ENCODE measurements at places on chromosomes 11 and 22. TPM values are rescaled to one million over a fixed set of nuclear protein-coding genes. Genes with fewer than 3 reads are reported as not detected.

MPPED1 gene
- polyA plus RNA-seq = 0.25 TPM

ANGPTL5 gene
- polyA plus RNA-seq = 0.09 TPM

BIRC3 gene
- 4.8 TPM for polyA plus RNA-seq

DNA sequence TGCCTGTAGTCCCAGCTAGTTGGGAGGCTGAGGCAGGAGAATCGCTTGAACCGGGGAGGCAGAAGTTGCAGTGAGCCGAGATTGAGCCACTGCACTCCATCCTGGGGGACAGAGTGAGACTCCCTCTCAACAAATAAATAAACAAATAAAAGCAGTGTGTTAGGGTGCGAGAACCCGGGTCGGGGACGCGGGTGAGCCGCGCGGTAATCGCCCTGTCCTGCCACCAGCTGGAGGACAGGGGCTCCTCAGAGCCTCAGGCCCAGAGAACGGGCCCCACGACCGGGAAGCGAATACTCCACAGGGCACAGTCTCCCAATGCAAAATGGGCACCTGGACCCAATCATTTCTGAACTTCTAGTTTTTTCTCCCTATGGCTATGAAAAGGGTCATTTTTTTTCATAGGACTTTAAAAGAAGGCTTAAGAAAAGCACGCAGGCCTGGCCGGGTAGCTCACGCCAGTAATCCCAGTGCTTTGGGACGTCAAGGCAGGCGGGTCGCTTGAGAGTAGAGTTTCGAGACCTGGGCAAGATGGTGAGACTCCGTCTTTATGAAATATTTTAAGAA, 744 bp upstream of the MCM5 start:
- no peak for DNase-seq

RIMBP3B gene
- polyA plus RNA-seq = not detected

DNA sequence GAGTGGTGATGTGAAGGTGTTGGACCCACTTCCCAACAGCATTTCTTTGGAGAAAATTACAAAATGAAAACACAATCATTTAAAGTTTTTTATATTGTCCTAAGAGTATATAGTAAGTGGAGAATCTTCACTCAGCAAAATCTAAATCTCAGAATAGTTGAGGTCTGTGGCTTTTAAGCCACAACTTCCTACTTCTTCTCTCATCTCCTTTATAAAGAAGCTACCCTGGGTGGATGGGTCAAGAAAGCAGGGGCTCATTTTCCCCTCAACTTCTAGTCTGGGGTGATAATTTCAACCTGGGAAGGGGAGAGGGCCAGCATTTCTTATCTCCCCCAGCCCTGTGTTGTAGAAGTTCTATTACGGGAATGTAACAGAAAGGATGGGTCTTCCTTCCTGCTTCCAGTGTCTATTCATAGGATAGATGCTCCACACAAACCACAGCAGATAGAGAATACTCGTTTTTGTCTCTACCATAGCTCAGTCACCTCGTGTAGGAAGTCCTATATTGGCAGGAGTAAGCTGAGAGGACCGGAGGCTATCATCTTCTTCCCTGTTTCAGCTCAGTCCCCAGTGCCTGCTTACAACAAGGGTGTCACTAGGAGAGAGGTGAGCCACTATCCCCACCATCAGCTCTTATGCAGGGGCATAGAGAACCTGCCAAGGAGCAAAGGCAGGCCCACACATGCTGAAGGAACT, 341.5 kb downstream of the CASP12 start:
- DNase-seq = no peak

TBX10 gene
- not detected for polyA plus RNA-seq

CARD18 gene
- polyA plus RNA-seq = not detected

VPREB1 gene
- polyA plus RNA-seq = not detected

DNA sequence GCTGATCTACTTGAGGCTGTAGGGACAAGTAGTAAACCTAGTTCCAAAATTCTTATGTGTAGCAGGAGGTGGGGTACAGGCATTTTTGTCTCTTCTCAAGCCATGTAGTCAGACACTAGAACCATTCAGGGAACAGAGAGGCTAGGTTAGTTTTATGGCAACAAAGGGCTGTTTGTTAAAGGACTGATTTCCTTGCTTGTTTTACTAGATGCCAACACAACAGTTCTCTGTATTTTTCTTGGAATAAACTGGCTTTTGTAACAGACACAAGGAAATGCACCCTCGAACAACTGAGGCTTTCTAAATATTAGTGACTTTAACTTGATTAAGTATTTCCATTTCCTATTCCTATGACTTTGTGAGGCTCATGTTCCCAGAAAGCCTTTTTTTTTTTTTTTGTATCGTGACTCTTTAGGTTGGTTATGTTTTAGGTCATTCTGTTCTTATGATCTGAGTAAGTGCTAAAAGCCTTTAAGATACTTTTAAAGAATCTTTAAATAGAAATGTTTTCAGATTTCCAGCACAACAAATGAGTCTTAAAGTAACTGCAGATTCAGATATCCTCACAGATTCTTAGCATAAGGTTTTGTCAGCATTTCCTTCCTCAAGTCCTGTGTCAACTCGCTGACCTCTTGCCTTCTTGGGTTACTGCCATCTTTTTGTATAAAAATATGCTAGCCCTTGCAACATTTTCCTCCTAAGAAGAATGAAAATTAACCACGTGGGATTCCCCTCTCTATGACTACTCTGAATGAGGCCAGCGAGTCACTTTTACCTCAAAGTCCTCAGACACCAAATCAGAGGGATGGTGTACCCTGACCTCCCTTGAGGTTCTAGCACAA, 92.5 kb downstream of the CCDC83 start:
- peak; percentile 53 for DNase-seq

GRCh38 chr11:102716527-102716926, 8.2 kb downstream of the MMP8 start:
- DNase-seq = no peak

UPK2 gene
- polyA plus RNA-seq = 3.4 TPM

P2RY2 gene
- 0.90 TPM for polyA plus RNA-seq

DNA sequence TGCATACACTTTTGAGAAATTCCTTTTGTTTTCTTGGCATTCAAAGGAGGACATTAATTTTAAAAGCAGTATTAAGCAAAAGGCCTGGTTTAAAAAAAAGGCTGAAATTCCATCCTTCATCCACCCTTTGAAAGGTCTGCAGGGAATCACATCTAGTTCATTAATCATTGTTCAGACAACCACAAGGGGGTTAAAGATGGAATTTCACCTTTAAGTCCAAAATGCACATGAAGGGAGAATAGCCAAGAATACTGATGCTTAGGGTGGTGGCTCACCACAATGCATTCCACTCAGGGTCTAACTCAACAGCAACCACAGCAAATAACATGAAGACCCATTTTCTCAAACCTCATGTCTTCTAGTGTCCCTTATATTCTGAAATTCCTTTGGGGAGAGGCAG, 256.9 kb downstream of the CADM1 start:
- DNase-seq = no peak

- DNase-seq = no peak
Observed at GRCh38 chr11:44563711-44564110, 1.8 kb upstream of the CD82 start.

DNA sequence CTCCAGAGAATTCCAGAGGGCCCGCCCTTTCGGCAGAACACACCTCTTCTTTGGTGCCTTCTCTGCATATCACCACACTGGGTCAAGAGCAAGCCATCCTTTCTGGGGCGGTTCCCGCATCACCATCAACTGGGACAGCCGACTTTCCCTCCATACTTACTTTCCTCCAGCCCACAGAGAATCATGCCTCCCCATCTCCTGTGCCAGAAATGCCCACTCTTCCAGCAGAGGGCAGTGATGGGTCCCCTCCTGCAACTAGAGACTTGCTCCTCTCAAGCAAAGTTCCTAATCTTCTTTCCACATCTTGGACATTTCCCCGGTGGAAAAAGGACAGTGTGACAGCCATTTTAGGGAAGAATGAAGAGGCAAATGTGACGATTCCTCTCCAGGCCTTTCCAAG, 157.7 kb downstream of the C11orf91 start:
- DNase-seq = peak; percentile 16

DNA sequence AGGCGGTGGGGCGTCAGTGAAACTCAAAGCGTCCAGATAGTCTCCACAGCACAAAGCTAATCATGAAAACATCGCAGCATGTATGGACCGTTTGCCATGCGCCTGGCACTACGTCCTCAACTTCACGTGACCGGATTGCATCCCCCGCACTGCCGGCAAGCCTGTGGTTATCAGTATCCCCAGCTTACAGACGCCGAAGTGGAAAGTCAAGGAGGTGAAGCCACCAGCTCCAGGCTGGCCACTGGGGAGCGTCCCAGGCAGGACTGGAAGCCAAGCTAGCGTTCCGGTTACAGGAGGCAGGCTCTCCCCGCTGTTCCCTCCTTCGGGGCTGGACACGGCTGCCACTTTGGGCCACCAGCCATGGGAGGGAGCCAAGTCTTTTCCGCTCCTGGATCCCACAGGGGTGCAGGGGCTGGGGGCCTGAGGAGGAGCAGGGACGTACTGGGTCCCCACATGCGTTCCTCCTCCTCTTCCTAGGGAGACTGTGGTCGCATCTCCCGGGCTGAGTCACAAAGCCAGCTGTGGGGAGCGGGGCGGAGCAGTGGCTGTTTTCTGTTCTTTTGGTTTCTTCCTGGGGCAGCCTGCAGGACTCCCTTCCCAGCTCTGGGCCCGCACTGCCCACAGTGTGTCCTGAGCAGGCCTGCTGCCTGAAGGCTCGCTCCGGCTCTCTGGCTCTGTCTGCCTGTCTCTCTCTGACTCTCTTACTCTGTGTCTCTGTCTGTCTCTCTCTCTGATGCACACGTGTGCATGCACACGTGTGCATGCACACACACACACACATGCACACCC, 4.3 kb upstream of the OSBPL5 start:
- no peak for DNase-seq

DNA sequence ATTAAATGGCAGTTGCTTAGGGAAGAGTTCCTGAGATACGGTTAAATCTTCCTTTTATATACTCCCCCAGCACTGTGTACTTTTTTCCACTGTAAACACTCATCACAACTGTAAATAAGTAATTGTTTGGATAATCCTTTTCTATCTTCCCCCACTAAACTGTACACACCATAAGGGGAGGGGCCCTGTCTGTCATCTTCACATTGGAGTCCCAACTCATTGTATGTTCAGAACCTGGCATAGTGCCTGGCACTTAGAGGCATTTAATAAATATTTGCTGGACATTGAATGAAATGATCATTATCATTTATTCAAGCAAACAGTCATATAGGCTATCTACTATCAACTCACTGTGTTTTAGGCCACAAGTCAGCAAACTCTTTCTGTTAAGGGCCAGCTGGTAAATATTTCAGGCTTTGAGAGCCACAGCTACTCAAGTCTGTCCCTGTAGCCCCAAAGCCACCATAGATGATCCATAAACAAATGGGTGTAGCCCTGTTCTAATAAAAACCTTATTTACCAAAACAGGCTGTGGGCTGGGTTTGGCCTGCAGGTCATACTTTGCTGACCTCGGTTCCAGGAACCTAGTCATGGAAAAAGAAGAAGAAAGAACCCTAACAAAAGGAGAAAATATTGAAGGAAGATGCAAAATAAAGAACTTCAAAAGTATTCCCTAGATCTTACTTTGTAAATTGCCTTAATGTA, 70.0 kb downstream of the AMOTL1 start:
- DNase-seq = no peak

DNA sequence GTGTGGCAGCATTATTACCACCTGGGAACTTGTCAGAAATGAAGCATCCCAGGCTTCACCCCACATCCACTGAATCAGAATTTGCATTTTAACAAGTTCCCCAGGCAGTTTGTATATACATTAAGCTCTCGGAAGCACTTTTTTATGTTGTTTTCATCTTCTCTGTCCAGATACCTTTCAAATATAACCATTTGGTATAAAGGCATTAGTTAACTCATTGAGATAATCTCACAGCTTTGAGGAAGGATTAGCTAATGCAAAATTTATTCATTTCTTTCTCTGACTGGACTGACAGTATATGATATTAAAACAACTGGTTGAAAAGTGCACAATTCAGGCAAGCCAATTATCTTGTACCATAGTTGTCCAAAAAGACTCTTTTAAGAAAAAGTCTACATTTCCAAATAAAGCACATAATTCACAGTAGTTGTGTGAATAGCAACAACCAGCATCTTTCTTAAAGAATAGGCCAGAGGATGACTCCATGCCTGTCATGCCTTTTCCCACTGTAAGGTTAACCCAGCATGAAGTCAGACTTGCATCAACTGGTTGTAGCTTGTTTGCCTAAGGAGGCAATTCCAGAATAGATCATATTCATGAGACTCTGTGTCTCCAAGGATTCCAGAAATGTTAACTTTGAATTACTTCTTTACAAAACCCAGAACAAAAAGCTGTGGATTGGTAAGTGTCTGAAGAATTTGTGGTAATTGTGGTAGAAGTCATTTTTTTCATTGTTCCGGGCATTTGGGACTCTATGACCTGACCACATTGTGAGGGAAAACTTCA, 254.3 kb upstream of the SESN3 start:
- no peak for DNase-seq

DNA sequence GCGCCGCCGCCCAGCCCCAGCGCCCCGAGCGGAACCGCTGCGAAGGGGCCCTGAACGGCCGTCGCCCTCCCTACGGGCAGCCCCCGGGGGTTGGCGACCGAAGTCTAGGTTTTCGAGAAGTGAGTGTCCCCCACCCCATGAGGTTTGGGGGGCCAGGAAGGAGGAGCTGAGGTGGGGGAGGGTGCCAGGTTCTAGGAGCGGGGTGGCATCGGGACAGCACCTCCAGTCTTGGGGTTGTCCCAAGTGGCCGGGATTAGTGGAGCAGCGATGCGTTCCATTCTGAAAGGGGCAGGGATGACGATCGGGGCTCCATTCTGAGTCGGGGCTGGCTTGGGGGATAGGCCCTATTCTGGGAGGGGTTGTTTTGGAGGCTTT, 408 bp downstream of the PPP2R5B start:
- no peak for DNase-seq

IGLL5 gene
- polyA plus RNA-seq = 0.45 TPM

GRCh38 chr11:30392221-30392784, 69.4 kb downstream of the ARL14EP start:
- DNase-seq = peak; percentile 64

GRCh38 chr11:116860303-116860702, 22.9 kb upstream of the APOA1 start:
- DNase-seq = no peak

GRCh38 chr11:113014262-113015097, 53.3 kb downstream of the NCAM1 start:
- DNase-seq = peak; percentile 45

DNA sequence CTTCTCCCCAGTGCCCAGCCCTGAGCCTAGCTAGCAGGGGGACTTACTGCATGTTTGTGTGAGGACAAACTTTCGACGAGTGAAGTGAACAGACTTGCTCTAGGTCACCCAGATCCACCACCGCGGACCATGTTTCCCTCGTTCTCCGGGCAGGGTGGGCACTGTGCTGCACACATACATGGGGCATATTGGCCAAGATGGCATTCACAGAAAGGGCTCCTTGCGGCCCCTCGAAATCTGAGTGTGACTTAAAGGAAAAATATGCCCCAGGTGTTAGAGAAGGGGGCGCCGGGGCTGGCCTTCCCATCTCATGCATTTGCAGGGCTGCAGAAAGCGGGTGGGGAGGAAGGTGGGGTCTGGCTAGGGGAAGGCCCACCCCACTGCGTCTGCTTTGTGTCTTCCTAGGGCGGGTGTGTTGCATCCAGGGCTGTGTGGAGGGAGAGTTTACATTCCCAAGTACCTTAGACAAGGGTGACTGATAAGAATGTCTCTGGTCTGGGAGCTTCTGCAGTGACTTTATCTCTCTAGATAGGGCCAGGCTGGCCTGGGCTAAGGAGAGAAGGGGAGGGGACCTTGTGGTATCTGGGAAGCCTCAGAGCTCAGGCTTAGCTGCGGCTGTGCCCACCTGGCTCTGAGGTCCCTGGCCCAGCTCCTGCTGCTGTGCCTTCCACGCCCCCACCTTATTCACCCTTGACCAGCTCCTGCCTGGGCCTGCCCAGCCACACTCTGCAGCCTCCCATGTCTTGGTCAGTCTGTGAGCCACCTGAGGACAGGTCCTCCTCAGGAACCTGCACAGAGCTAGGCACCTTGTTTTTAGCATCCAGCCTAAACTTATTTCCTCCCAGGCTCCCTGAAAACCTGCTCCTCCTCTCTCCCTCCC, 45.8 kb downstream of the LRRC32 start:
- DNase-seq = no peak
